ENCODE measurements at places on chromosomes 2 and 18. TPM values are rescaled to one million over a fixed set of nuclear protein-coding genes. Genes with fewer than 3 reads are reported as not detected.

DNA sequence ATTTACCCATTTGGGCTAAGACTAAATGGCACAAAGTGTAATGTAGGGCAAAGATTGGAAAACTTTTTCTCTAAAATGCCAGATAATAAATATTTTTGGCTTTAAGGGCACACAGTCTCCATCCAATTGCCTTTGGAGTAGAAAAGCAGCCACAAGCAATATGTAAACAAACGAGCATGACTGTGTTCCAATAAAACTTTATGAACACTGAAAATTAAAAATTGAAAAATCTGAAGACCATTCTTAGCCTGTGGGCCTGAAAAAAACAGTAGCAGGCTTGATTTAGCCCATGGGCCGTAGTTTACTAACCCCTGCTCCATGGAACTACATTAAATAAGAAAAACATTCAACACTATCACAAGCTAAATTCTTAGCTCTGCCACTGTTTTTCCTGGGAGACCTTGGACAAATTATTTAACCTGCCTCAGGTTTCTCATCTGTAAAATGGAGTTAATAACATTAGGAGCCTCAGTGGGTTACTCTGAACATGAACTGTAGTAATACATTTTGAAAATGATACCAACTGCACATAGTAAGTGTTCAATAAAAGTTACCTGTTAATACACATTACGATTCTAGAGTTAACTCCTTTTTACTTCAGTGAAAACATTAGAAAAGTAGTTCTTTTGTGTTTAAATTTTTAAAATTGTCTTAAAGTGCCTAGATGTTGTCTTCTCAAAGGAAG, 1.3 kb downstream of the IFIH1 start:
- no peak for DNase-seq

- no peak for DNase-seq
These were observed 45.6 kb downstream of the C1QL2 start for GRCh38 chr2:119112770-119113488.

DNA sequence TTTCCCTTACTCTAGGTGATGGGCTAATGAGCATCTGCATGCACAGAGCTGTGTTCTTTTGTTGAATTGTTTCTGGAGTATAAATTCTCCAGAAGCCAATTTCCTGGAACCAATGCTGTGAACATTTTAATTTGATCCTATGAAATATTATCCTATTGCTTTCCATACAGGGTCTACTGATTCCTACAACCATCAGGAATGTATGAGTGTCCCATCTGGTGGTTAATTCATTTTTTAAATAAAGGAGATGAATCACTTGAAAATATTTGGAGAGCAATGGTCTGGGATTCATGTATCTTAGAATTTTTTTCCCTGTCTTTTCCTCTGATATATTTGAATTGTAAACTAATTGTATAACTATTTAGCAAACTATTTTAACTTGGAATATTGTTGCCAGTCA, 14.0 kb downstream of the KIF5C start:
- DNase-seq = no peak

DNA sequence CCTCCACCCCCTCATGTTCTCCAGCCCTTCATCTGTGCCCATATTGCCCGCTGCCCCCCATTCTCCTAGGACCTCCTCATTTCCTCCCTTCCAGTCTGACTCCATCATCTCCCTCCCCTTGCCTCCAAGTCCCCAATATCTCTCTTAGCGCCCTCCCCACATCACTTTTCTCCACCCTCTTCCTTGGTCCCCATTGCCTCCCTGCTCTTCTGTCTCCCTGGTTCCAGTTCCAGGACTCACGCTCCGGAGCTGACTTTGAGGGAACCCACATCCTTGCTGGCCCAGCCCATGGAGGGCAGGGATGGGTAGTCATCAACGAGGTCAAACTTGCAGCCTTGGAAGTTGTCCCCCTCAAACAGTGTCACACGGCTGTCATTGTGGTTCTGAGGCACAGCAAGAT, 2.6 kb downstream of the CRYBA2 start:
- DNase-seq = no peak

GRCh38 chr18:10252494-10252893, 201.9 kb upstream of the APCDD1 start:
- no peak for DNase-seq

- no peak for DNase-seq
These were observed 35.0 kb downstream of the TSN start for GRCh38 chr2:121790276-121790956.

DNA sequence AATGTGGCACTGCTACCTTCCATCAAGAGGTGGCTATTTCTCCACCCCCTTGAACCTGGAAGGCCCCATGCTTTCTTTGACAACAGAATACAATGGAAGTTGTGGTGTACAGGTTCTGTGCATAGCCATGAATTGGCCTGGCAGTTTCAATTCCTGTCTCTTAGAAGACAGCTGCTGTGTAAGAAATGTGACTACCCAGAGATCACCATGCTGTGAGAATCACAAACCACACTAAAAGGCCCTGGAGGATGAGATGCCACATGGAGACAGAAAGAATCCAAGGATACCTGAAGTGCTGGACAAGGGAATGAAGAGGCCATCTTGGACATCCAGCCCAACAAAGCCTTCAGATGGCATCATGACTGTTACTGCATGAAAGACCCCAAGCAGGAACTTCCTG, 47.7 kb upstream of the EHBP1 start:
- DNase-seq = no peak

DNA sequence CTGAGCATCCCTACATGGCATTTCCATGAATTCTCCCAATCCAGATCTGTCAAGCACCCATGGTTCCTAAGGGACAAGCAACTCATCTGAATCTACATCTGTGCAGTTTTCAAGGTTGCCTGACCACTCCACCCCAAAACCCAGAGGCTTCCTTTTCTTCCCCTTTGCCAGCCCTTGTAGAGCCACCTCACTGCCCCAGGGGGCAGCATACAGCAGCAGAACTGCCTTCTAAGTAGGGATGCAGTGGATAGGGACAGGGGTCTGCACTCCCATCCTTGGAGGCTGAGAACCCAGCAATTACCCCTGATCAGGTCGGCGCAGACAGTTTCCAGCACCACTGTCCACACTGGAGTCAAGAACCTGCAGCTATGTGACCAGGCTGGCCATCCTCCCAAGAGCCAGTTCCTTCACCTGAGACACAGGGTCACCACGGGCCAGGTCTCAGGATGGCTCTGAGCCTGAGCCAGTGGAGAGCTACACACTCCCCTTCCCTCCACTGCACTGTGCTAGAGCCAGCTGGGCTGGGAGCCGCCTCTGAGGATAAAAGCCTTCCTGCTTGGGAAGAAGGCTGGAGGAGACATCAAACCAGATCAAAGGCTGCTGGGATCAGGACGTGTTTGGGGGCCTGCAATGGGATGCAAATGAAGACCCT, 283.1 kb downstream of the CELF4 start:
- no peak for DNase-seq

DNA sequence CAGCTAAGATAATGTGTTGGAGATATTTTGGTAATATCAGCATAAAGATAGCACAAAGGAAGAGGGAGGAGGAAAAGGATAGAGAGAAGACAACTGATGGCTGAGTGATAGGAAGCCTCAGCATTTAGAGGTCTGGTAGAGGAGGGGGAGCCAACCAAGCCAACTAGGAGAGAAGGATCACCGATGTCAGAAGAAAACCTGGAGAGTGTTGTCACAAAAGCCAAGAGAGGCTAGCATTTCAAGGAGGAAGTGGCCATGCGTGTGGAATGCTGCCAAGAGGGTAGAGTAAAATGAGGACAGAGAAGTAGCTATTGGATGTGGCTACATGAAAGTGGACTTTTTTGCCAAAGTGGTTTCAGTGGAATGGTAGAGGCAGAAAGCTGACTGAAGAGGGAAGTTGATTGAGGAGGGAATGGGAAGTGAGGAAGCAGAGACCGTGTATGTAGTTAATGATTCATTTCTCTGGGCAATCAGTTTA, 34.3 kb downstream of the LCLAT1 start:
- DNase-seq = no peak

GRCh38 chr2:40321016-40321623, 130.8 kb downstream of the SLC8A1 start:
- no peak for DNase-seq

TWIST2 gene
- 20.5 TPM for total RNA-seq

TDRD15 gene
- total RNA-seq = 3.8 TPM

NEB gene
- total RNA-seq = 79.5 TPM

SPDYA gene
- 7.1 TPM for total RNA-seq

SFXN5 gene
- 11.8 TPM for total RNA-seq

All from urinary bladder (tissue), 4 donors.